ENCODE measurements at places on chromosomes 1 and 21.

DNA sequence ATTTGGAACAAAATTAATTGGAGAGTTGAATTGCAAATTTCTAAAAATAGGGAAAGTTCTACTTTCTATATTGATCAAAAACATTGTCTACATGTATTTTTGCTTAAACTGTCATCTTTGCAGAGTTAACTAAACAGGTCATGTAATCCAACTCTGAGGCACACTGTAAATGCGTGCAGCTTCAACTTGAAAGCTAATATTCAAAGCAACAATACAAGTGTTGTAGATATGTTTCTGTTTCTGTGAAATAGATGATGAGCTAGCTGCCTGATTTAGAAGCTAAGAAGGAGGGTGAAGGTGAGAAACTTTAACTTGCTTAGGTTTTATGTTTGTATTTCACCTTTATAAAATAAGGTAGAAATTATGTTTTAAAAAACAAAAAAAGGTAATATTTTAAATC is 77.2 kb downstream of the IVNS1ABP start:
- H3K36me3 ChIP-seq: no peaks in the 10 kb centered on the region
- H3K4me3 ChIP-seq: no peak overlapping the region

- H3K4me1 ChIP-seq: no peaks in the 10 kb centered on the region
- no peak overlapping the region for H3K27ac ChIP-seq
- H3K36me3 ChIP-seq: no peaks in the 10 kb centered on the region
Measured at GRCh38 chr1:197355248-197355995, 87.4 kb downstream of the CRB1 start.

GRCh38 chr1:240020871-240021270 is 70.8 kb upstream of the FMN2 start:
- H3K27me3 ChIP-seq: no peaks in the 10 kb centered on the region
- DNase-seq: no peak
- H3K27ac ChIP-seq: no peak overlapping the region
- H3K4me3 ChIP-seq: no peak overlapping the region
- no peaks in the 10 kb centered on the region for H3K4me1 ChIP-seq

GRCh38 chr1:153677718-153678518 is 570 bp upstream of the NPR1 start:
- no peak for DNase-seq
- no peaks in the 10 kb centered on the region for H3K36me3 ChIP-seq
- peak overlapping the region; percentile 45 for H3K4me3 ChIP-seq
- H3K4me1 ChIP-seq: peaks cover 31% of the 10 kb centered on the region

GRCh38 chr1:91806769-91807700 is 78.9 kb downstream of the TGFBR3 start:
- H3K4me3 ChIP-seq: no peak overlapping the region
- no peak for DNase-seq

- no peak overlapping the region for H3K4me3 ChIP-seq
- no peak for DNase-seq
- H3K27me3 ChIP-seq: no peaks in the 10 kb centered on the region
- H3K36me3 ChIP-seq: peaks cover 4% of the 10 kb centered on the region
- H3K27ac ChIP-seq: no peak overlapping the region
Measured at GRCh38 chr1:184843732-184844495, 89.3 kb upstream of the EDEM3 start.

DNA sequence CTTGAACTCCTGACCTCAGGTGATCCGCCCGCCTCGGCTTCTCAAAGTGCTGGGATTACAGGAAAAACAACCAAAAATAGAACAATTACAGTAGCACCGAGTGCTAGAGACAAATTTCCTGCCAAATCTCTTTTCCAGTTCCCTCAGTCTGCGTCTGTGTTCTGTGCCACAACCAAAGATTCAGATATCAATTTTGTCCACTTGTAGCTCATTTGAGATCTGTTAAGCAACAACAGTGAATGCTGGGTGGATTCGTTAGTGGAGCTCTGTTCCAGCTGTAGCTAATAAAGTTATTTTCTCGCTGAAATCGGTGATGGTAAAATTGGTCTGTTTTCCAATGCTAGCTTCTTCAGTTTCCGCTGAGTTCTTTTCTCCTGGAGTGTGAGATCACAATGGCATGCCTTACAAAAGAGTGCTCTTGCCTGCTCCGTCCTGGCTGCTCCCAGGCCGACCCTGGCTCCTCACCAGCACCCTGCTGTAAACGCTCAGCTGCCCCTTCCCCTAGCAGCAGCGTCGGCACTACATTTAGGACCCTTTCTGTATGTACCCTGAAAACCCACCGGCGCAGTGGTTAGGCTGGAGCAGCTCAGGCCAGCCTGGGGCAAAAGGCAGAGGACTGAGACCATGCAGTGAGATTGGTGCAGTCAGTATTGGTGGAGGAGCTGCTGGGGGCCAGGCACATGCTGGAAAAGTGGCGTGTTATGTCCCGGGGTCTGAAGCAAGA is 395.4 kb downstream of the KIF26B start:
- H3K27me3 ChIP-seq: no peaks in the 10 kb centered on the region
- no peaks in the 10 kb centered on the region for H3K36me3 ChIP-seq
- no peak overlapping the region for H3K27ac ChIP-seq
- no peak overlapping the region for H3K4me3 ChIP-seq
- no peaks in the 10 kb centered on the region for H3K4me1 ChIP-seq

GRCh38 chr21:34962586-34963222 is 86.4 kb downstream of the RUNX1 start:
- no peaks in the 10 kb centered on the region for H3K36me3 ChIP-seq
- no peaks in the 10 kb centered on the region for H3K4me1 ChIP-seq
- H3K4me3 ChIP-seq: no peak overlapping the region

DNA sequence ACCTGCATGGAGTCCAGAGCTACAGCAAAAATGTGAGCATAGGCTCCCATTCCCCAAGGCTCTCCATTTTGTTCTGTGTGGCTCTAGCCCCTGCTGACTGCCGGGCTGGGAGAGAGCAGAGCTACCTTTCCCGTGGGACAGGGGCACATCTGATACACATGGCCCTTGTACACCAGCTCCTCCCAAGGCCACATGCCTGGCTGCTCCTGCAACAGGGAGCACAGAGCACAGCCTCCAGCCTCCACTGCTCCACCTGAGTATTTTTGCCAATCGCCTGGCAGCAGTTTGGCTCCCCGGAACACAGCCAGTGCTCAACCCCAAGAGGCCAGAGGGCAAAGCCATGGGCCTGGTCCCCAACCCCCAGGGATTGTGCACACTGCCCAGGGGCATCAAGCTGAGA is 146.5 kb downstream of the CHD1L start:
- H3K27me3 ChIP-seq: no peaks in the 10 kb centered on the region
- H3K4me3 ChIP-seq: no peak overlapping the region
- no peak for DNase-seq
- H3K4me1 ChIP-seq: no peaks in the 10 kb centered on the region
- H3K36me3 ChIP-seq: no peaks in the 10 kb centered on the region

GRCh38 chr1:185300152-185300551 is 16.9 kb downstream of the IVNS1ABP start:
- H3K36me3 ChIP-seq: peaks cover 87% of the 10 kb centered on the region
- no peak overlapping the region for H3K27ac ChIP-seq
- H3K4me1 ChIP-seq: no peaks in the 10 kb centered on the region
- H3K4me3 ChIP-seq: no peak overlapping the region
- DNase-seq: no peak

DNA sequence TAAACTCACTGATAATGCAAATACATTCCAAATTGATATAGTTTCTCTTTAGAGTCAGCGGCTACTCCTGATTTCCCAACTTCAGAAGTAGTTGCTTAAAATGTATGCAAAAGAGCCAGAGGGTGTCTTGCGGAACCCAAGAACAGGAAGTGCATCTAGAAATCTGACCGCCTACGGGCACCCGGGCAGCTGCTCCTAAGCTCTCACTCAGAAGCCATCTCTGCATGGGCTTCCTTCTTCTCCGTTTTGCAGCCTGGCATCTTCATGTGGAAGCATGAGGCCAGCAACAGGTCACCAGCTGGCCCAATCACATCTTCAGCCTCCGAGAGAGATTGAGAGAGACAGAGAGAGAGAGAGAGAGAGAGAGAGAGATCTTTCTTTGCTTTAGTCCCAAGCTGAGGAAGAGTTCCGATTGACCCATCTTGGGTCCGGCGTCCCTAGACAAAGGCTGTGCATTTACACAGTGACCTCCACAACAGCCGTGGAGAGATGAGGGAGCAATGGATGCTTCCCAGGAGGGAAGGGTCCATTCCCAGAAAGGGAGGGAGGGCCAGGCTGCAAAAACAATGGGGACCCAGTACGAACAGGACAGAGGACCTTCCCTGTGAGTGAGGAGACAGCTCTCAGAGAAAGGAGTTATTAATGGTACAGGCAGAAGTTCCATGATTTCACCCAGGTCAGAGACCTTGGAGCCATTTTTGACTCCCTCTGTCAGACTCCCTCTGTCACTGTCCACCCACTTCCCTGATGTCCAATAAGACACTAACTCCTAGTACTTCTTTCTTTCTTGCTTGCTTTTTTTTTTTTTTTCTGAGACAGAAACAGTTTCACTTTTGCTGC is 28.2 kb upstream of the SLC30A1 start:
- H3K27ac ChIP-seq: no peak overlapping the region
- H3K4me1 ChIP-seq: no peaks in the 10 kb centered on the region
- H3K4me3 ChIP-seq: no peak overlapping the region
- no peaks in the 10 kb centered on the region for H3K27me3 ChIP-seq

- no peak overlapping the region for H3K4me3 ChIP-seq
- peaks cover 13% of the 10 kb centered on the region for H3K27me3 ChIP-seq
- no peaks in the 10 kb centered on the region for H3K4me1 ChIP-seq
Measured at GRCh38 chr1:111270771-111271463, 19.7 kb upstream of the CHIA start.

- DNase-seq: no peak
- peaks cover 8% of the 10 kb centered on the region for H3K4me1 ChIP-seq
- no peak overlapping the region for H3K4me3 ChIP-seq
- no peaks in the 10 kb centered on the region for H3K27me3 ChIP-seq
Measured at GRCh38 chr1:81664341-81664740, 136.4 kb upstream of the ADGRL2 start.

GRCh38 chr1:25898223-25899015 is 7.8 kb downstream of the STMN1 start:
- H3K27ac ChIP-seq: no peak overlapping the region
- H3K36me3 ChIP-seq: no peaks in the 10 kb centered on the region
- H3K4me3 ChIP-seq: no peak overlapping the region
- no peaks in the 10 kb centered on the region for H3K27me3 ChIP-seq

GRCh38 chr1:23177438-23178380 is 9.1 kb upstream of the LUZP1 start:
- no peaks in the 10 kb centered on the region for H3K27me3 ChIP-seq
- no peaks in the 10 kb centered on the region for H3K4me1 ChIP-seq
- DNase-seq: peak; percentile 79
- H3K4me3 ChIP-seq: peak overlapping the region; percentile 51
- no peaks in the 10 kb centered on the region for H3K36me3 ChIP-seq

DNA sequence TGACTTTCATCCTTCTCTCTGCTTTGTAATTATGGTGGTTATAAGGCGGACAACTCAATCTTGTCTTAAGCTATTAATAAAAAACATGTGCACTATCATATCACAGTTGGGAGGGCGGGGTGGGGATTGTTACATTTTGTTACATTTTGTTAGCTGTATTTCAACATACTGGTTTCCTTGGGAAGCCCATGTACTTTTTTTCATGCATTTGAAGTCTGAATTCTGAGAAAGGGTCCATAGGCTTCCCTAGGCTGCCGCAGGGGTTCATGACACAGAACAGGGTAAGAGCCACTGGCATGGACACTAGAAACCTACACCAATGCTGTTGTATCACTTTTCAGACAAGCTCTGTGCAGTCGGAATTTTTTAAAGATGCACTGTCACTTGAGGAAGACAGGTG is 178.8 kb downstream of the ETS2 start:
- H3K4me1 ChIP-seq: peaks cover 48% of the 10 kb centered on the region
- no peak for DNase-seq
- H3K27me3 ChIP-seq: no peaks in the 10 kb centered on the region
- H3K4me3 ChIP-seq: no peak overlapping the region
- H3K36me3 ChIP-seq: no peaks in the 10 kb centered on the region

GRCh38 chr1:29653034-29653810 is 416.9 kb downstream of the PTPRU start:
- H3K27ac ChIP-seq: no peak overlapping the region
- no peaks in the 10 kb centered on the region for H3K4me1 ChIP-seq
- H3K27me3 ChIP-seq: no peaks in the 10 kb centered on the region
- DNase-seq: peak; percentile 28

DNA sequence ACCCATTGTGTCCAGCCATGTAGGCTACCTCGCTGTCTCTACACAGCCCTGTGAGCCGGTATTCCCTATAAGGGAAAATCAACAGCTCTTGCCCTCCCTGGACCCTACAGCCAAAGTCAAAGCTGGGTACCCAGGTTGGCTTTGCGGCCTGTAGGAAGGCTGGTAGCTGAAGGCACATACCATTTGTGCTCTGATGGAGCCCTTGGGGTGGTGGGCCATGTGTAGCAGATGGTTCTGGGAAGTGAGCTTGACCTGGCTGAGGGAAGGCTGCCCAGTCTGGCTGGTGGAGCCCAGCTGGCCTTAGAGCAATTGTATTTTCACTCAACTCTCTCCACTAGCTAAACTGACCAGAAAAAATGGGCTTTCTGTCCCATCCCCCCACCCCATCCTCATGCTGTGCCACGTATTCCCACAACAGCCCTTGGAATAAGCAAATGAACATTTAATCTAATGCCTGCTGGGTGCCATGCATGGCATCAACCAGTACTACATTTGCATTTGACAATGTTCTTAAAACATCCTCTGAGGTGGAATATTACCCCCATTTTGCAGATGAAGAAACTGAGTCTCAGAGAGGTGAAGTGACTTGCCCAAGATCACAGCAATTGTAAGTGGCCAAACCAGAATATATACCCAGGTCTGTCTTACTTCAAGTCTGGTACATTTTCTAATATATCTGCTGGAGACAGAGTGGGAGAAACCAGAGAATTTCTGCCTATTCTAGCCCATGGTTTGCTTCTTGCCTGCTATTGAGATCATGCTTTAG is 56.8 kb downstream of the NDUFS5 start:
- H3K36me3 ChIP-seq: no peaks in the 10 kb centered on the region
- H3K27me3 ChIP-seq: no peaks in the 10 kb centered on the region
- no peak overlapping the region for H3K27ac ChIP-seq
- no peak overlapping the region for H3K4me3 ChIP-seq
- no peak for DNase-seq
- peaks cover 31% of the 10 kb centered on the region for H3K4me1 ChIP-seq

- no peaks in the 10 kb centered on the region for H3K27me3 ChIP-seq
- H3K4me3 ChIP-seq: no peak overlapping the region
- no peak for DNase-seq
- peaks cover 9% of the 10 kb centered on the region for H3K36me3 ChIP-seq
- no peaks in the 10 kb centered on the region for H3K4me1 ChIP-seq
- no peak overlapping the region for H3K27ac ChIP-seq
Measured at GRCh38 chr1:211800925-211801607, 29.5 kb downstream of the LPGAT1 start.

- no peak overlapping the region for H3K4me3 ChIP-seq
- no peaks in the 10 kb centered on the region for H3K36me3 ChIP-seq
- no peak for DNase-seq
Measured at GRCh38 chr1:8200317-8201115, 117.4 kb upstream of the SLC45A1 start.

- H3K4me3 ChIP-seq: no peak overlapping the region
- H3K36me3 ChIP-seq: peaks cover 45% of the 10 kb centered on the region
- H3K27ac ChIP-seq: no peak overlapping the region
- H3K27me3 ChIP-seq: no peaks in the 10 kb centered on the region
Measured at GRCh38 chr1:155334962-155335361, 14.3 kb downstream of the RUSC1 start.

DNA sequence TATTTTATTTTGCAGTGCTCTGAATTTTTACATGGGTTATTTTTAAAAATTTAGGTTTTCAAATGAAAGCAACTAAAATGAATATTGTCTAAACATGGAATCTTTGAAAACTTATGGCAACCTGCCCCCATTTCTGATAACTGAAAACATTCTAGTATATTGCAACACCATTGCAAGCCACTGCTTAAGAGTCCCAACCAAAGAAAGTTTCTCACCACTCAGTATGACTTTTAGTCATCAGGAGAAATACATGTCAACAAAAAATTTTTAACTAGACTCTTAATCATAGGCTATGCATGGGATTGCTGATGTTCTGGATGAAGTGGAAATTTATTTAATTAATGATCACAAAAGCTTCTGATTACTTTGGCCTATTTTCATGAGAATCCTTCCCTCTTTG is 112.1 kb downstream of the TNFSF18 start:
- no peak overlapping the region for H3K27ac ChIP-seq
- DNase-seq: no peak
- no peaks in the 10 kb centered on the region for H3K27me3 ChIP-seq

Measured in right atrium auricular region (tissue), 2 donors.